Dermis microvascular lymphatic vessel endothelial cell (primary cell): ENCODE measurements at places on chromosomes 2 and 18. TPM values are rescaled to one million over a fixed set of nuclear protein-coding genes. Genes with fewer than 3 reads are reported as not detected.

The KCNG3 gene
- not detected in 2 replicates for total RNA-seq

The ACMSD gene
- total RNA-seq, result not detected in 2 replicates

The PIAS2 gene
- 8.6 and 11.4 TPM in 2 replicates for total RNA-seq

The CCBE1 gene
- under 0.01 and 0.13 TPM in 2 replicates for total RNA-seq

The LONRF2 gene
- not detected in 2 replicates for total RNA-seq

The SP140 gene
- 0.13 TPM in 1 of 2 replicates, not detected in the other for total RNA-seq

The SAG gene
- total RNA-seq, result under 0.01 TPM in 1 of 2 replicates, not detected in the other

The SP9 gene
- not detected in 2 replicates for total RNA-seq

The ARHGAP25 gene
- total RNA-seq, result 10.5 and 11.9 TPM in 2 replicates

The MOGAT1 gene
- total RNA-seq, result not detected in 2 replicates

The KLHL41 gene
- total RNA-seq, result under 0.01 and 0.13 TPM in 2 replicates

The ABCG5 gene
- total RNA-seq, result not detected in 2 replicates

The CRACDL gene
- total RNA-seq, result 0.76 and 3.0 TPM in 2 replicates

The PDCD1 gene
- total RNA-seq, result under 0.01 TPM in 1 of 2 replicates, not detected in the other

The PARD6G gene
- total RNA-seq, result 34.7 and 93.4 TPM in 2 replicates

The MYCN gene
- 3.2 and 7.2 TPM in 2 replicates for total RNA-seq

The FAM110C gene
- 0.39 and 0.51 TPM in 2 replicates for total RNA-seq

The CHRNG gene
- total RNA-seq, result not detected in 2 replicates

The BBS5 gene
- 1.4 and 1.6 TPM in 2 replicates for total RNA-seq

The RESP18 gene
- total RNA-seq, result not detected in 2 replicates

The ABCG8 gene
- total RNA-seq, result not detected in 2 replicates

The CPLX4 gene
- not detected in 2 replicates for total RNA-seq

The GRP gene
- total RNA-seq, result not detected in 2 replicates

The TTN gene
- total RNA-seq, result 0.76 and 1.7 TPM in 2 replicates

The HOXD12 gene
- total RNA-seq, result not detected in 2 replicates

The SPATA3 gene
- not detected in 2 replicates for total RNA-seq

The EDAR gene
- total RNA-seq, result under 0.01 TPM in 1 of 2 replicates, not detected in the other

The SERPINB13 gene
- not detected in 2 replicates for total RNA-seq

The CDK15 gene
- total RNA-seq, result not detected in 2 replicates

The DOK6 gene
- total RNA-seq, result 0.51 and 2.3 TPM in 2 replicates

The PLCD4 gene
- total RNA-seq, result 0.76 and 1.4 TPM in 2 replicates

The SLC9A4 gene
- total RNA-seq, result not detected in 2 replicates

The GRB14 gene
- total RNA-seq, result 0.38 and 0.64 TPM in 2 replicates

The CYS1 gene
- under 0.01 TPM in 2 replicates for total RNA-seq

The LYG2 gene
- total RNA-seq, result not detected in 2 replicates

The ECEL1 gene
- total RNA-seq, result under 0.01 TPM in 1 of 2 replicates, not detected in the other

The SLC16A14 gene
- total RNA-seq, result under 0.01 and 0.25 TPM in 2 replicates

The DLGAP1 gene
- total RNA-seq, result under 0.01 and 0.13 TPM in 2 replicates

The C2orf78 gene
- not detected in 2 replicates for total RNA-seq

The ZC3H8 gene
- total RNA-seq, result 2.7 TPM in 2 replicates

The NYAP2 gene
- total RNA-seq, result not detected in 2 replicates

The OTOS gene
- not detected in 2 replicates for total RNA-seq
